Right renal pelvis (tissue), 4 donors: ENCODE measurements at places on chromosomes 11 and 22. TPM values are rescaled to one million over a fixed set of nuclear protein-coding genes. Genes with fewer than 3 reads are reported as not detected.

The INS gene
- polyA plus RNA-seq = not detected

The RAB3IL1 gene
- 29.7 TPM for polyA plus RNA-seq

The NXPE1 gene
- 0.08 TPM for polyA plus RNA-seq

The ESAM gene
- 78.8 TPM for polyA plus RNA-seq

The NLRP14 gene
- 0.75 TPM for polyA plus RNA-seq
